NCI-H748 treated with DMSO at 0.1 percent for 48 hours (cell line): ENCODE measurements at places on chromosomes 11 and 22.
A peak's percentile ranks its signal among the peaks of the same experiment; 100 is the strongest.

GRCh38 chr11:32316858-32317642 lies 118.3 kb downstream of the WT1 start:
- DNase-seq, result peak; percentile 11

DNA sequence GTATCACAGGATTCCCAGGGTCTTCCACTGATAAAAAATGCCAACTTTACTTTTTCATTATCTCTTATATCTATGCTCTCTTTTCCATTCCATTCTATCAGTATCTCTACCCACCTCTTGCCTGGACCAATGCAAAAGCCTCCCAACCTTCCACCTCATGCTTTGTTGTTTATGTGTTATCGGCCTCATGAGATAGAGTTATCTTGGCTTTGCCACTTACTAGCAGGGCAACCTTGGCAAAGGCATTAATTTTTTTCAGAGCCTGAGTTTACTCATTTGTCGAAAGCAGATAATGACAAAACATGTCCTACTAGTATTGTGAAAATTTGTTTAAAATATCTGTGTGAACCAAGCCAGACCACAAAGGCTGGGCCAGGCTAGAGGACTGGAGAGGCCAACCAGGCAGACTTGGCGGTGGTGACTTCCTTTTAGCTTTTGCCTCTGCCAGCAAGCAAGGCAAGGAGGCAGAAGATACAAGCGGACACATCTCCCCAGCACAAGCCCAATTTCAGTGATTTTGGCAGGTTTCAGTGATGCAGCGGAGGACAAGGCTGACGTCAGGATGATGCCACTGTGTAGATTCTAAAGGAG lies 106.9 kb downstream of the ADAMTS15 start:
- DNase-seq, result no peak

- no peak for DNase-seq
Measured at GRCh38 chr11:75472081-75472732, 39.2 kb upstream of the KLHL35 start.

DNA sequence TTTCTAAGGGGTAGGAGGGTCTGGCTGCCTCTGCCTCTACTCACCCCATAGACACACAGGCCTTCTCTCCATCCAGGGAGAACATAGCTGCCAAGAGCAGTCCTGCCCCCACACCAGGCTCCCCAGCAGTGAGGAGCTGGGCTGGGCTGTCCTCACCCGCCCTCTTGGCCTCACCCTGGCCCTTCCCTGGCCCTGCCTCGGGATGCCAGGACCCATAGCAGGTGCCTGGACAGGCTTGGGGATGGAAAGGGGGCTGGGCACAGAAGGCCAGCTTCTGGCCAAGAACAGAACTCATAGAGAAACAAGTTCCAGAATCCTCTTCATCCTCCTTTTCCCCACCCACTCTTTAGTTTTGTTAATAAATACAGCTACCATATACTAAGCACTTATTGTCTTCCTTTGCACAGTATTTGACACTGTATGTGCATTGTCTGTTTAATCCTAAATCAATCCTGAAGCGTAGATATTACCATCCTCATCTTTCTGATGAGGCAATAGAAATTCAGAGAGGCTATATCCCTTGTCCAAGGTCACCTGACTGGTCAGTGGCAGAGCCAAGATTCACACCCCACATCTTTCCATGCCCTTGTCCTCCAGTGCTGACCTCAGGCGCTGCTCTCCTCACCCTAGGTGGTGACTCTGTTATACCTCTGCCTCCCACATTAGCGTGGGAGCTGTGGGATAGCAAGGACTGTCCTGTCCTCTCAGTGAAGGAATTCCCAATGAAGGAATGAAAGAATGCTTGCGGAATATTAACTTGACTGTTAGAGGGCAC lies 22.0 kb upstream of the MYOD1 start:
- DNase-seq, result no peak

GRCh38 chr11:28559492-28559891 lies 451.3 kb downstream of the METTL15 start:
- DNase-seq, result peak; percentile 21

- DNase-seq, result no peak
Measured at GRCh38 chr11:111063726-111064517, 181.6 kb upstream of the POU2AF2 start.

GRCh38 chr22:44325718-44326490 lies 13.2 kb upstream of the SHISAL1 start:
- peak; percentile 54 for DNase-seq

GRCh38 chr11:79212741-79213190 lies 228.1 kb downstream of the TENM4 start:
- DNase-seq, result no peak
